ENCODE measurements at places on chromosomes 6 and 20.

GRCh38 chr6:34056305-34057108 lies 89.4 kb downstream of the GRM4 start:
- DNase-seq, result no peak

DNA sequence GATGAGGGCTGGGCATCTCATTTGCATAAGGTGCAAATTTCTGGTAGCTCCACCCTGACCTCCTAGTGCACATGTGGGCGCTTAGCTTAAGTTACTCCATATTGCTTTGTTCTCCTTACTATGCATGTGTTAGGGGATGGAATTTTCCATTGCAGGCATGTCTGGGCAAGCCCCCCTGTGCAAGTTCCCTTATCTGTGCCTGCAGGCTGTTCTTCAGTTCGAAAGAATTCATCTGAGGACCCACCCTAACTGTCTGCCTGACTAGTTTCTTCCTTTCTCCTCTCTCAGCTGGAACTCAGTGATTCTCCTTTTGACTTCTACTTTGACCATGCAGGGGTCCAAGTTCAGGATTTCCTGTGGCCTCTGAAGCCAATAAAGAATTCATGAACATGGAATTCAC lies 30.2 kb downstream of the CCDC170 start:
- DNase-seq, result no peak

DNA sequence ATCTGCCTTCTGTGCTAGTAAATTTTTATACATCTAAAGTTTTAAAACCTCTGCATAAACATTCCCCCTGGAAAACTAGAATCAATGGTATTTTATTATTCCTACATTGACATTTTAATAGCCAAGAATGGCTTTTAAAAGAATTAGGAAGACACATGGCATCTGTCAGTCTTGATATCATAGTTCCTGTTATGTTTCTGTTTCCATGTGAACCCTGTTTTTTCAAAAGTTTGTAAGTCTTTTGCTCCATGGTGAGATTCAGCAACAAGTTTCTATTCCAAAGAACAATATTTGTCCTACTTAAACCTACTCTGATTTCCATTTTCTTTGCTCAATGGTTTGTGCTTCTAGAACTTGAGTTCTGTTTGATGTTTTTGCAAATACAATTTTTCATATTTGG lies 95.2 kb downstream of the PLEKHG1 start:
- no peak for DNase-seq

DNA sequence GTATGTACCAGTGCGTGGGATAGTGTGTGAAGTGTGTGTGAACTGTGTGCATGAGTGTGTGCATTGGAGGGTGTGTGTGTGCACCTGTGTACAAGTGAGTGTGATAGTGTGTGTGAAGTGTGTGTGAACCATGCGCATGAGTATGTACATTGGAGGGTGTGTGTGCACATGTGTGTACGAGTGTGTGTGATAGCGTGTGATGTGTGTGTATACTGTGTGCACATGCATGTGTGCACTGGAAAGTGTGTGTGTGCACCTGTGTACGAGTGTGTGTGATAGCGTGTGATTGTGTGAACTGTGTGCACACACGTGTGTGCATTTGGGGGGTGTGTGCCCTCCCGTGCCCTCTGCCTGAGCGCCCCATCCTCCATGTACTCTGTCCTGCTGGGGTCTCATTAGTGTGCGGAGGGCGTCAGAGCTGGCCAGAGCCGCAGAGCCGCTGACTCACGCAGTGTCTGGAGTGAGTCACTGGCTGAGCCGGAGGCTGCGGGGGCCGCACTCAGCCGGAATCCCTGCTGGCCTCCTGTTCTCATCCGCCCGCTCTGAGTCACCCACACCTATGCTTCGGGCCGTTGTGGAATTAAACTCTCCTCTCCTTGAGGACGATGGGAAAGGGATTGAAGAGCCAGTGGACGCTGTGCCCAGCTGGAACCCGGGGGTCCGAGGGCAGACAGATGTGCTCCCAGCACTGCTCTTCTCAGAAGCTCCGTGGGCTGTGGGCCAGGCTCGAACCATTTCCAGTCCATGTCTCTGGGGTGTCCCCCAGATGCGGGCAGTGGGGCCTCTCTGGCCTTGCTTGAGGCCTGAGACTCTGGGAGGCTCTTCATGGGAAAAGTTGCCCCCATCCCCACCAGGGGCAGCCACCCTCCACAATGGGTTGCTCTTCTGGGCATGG lies 27.3 kb upstream of the STX16 start:
- DNase-seq, result no peak

DNA sequence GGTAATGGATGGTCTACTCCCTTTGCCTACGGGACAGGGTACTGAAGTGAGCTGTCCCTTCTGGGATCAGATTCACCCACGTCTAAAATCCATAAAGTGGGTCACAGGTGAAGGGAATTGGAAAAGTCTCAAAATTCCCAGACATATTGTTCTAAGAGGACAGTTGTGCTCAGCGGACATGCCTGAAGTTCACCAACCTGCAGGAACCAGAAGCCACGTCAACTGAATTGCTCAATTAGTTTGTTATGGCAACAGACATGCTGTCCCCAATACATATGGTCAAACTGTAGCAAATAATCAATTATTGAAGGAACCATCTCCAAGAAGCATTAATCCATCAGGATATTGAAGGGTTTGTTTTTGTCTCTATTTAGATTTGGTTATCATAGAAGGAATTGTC lies 190.2 kb downstream of the FRK start:
- DNase-seq, result no peak

GRCh38 chr20:20010639-20011500 lies 6.3 kb upstream of the NAA20 start:
- no peak for DNase-seq

DNA sequence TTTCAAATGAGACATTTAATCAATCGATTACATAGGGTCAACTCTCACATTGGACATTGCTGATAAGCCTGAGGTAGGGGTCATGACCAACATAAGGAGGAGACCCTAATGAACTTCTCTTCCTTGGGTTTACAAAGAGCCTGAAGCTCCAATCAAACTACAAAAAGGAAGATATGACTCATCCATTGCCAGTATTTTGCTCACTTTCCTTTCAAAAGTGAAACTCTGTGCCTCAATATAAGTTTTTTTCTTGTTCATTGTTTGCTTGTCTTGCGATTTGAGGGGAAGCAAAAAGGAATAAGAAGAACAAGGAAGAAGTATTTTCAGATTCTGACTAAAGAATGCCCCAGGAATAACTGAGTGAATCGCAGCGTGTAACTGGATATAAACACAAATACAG lies 38.8 kb upstream of the KHDRBS2 start:
- peak; percentile 22 for DNase-seq

DNA sequence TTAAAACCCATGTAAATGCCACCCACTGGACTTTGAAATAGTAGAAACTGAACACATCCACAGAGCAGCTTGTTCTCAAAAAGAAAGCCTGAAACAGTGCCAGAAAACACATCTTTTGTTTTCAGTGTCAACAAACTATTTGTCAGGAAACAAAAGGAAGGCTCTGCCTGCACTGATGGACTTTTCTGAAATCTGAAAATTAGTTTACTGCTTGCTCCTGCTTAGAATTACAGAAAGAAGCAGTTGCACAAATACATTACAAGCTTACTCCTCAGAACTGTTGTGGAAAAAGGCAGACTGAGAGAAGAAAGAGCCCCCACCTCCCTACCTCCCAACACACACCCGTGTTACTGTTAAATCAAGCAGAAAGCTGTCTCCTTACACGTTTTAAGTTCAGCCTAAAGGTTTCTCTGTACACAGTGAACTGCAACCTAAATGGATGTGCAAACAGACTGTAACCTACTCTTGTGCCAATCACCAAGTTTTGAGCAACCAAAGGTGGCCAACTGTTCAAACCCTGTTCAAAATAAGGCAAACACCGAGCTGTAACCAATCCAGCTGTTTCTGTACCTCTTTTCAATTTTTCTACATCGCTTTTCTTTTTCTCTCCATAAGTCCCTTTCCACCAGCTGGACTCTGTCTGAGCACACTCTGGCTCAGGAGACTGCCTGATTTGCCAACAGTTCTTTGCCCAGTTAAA lies 43.7 kb downstream of the FRK start:
- no peak for DNase-seq

DNA sequence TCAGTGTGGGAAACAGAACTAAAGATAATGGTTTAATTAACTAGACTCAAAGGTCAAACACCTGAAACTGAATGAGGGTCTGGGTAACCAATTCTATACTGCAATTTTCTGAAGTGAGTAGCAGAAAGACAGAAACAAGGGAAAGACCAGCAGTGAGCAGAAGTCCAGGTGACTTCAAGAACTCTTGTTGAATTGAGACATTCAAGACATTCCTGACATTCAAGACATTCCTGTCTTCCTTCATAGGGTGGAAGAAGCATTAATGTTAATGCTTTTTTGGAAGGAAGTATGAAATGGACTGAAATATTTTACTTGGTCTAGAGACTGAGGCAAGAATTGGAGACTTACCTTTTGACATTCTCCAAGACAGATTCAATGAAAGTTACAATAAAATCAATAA lies 529.9 kb upstream of the MMS22L start:
- DNase-seq, result no peak

DNA sequence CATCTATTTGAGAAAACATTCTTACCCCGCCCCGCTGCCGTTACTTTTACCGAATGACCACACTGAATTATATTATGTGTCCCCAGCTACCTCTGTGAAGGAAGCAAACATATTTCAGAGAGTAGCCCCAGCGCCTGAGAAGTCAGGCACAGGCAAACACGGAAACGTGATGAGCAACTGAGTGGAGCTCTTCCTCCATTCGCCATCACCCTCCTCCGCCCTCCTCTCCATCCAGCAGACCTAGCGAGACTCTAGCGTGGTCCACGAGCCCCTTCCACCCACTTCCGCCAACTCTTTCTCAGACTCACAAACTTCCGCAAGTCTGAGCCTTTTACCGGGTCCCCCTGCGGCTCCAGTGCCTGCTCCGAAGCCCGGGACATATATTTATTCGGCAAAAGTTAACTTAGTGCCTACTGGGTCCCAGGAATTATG lies 582 bp downstream of the SNRPB start:
- peak; percentile 30 for DNase-seq

DNA sequence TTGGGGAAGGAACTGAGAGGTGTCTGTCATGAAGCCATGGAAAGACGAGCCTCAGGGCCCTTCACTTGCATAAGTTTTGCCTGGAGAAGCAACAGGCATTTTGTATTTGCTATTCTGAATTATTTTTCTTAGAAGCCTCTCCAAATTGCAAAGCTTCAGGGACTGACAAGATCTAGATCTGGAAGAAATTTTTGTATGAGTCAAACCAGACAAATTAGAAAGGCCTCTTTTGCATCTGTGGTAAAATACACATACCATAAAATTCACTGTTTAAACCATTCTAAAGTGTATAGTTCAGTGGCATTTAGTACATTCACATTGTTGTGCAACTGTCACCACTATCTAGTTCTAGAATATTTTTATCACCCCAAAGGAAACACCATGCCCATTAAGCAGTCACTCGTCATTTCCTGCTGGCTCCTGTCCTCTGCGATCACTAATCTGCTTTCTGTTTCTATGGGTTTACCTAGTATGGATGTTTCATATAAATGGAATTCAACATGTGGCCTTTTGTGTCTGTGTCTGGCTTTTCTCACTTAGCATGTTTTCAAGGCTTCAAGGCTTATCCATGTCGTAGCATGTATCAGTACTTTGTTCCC lies 269.1 kb downstream of the PHF3 start:
- peak; percentile 63 for DNase-seq

DNA sequence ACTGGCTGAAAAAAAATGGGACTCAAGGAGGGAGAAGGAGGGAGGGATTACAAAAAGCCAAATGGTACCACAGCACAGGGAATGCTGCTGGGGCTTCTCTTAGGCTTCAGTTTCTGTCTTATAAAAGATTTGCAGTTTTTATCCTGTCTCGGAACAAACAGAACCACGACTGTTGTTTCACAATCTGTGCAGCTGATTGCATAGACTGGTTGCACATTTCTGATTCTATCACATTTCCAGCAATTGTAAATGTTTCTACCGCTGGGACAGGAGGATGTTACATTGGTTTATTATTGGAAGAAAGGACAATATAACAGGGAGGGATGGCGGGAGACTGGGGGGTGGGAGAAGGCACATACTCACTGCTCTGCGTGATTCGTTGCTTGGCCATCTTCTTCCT lies 73.5 kb upstream of the ARID1B start:
- DNase-seq, result no peak
